ENCODE measurements at places on chromosomes 6 and 20.

GRCh38 chr6:27720607-27721580, 191.3 kb downstream of the OR2B2 start:
- DNase-seq, result no peak

- no peak for DNase-seq
Measured at GRCh38 chr20:37238935-37239451, 22.6 kb downstream of the GHRH start.

GRCh38 chr20:58746620-58747019, 54.0 kb downstream of the NPEPL1 start:
- DNase-seq, result no peak

GRCh38 chr6:5782783-5783547, 223.8 kb downstream of the NRN1 start:
- no peak for DNase-seq

DNA sequence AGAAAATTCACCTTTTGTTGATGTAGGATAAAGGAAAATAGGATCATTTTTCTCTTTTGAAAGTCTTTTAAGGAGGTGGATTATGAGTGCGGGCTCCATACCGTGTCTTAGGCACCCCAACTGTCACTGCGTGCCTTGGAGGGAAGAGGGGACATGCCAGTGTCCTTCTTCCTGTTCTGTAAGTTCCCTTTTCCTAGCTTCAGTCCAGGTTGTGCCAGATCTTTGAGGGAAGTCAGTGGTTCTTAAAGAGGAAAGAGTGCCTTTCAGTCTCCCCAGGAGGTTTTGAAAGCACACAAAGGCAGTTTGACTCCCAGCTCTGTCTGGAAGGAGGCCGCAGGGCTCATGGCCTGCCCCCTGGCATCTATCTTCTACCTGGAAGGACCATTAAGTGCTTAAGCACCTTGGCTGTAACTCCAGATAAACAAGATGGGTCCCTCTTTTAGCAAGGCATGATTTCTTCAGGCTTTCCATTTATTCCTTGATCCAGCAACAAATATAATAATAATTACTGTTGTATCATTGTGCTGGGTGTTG, 13.0 kb downstream of the EFCAB8 start:
- DNase-seq, result no peak

- no peak for DNase-seq
Measured at GRCh38 chr20:60171738-60172137, 213.5 kb downstream of the CDH26 start.

DNA sequence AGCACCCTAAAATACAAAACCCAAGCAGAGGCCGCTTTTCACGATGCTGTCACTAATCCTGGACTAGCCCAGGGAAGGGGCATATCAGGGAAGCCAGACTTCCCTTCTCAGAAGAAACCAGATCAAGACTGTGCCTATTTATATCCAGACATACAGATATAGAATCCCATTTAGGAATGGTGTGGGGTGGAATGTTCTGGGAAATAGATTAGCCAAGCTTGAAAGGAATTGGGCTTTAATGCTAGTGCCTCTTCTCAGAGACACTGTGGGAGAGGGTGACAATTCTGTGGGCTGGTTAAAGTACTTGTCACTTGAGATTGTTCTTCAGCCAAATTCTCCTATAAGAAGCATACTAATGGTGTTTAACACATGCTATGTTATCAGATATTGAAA, 45.5 kb downstream of the SNAP25 start:
- no peak for DNase-seq

DNA sequence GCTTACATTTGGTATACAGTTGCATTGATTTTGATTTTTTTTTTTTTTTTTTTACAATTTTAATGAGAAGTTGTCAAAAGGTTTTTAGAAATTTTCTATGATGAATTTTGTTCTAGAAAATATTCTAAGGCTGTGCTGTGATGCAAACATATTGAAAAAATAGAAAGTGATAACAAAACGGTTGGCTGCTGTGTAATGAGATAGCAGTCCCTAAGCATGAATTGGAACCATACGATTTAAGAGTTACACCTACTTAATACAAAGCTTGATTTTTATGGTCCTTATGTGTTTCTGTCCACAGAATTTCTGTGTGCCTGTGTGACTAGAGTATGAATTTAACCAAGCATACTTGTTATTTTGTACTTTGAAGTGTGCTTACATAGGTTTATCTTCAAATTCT, 12.1 kb downstream of the HIVEP1 start:
- DNase-seq, result no peak

DNA sequence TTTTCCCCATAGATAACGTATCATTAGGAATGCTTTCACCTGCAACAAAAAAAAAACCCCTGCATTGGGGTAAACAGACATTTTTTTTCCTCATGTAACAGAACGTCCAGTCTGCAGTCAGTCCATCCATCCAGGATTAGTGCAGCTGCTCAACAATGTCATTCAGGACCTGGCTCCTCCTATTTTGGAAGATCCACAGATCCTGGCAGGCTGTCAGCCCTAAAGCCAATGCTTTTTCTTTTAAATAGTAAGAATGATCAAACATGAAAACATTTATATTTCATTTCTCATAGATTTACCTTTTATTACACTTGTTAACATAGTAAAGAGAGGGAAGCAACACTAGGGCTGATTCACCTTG, 116.5 kb upstream of the CCDC28A start:
- no peak for DNase-seq

DNA sequence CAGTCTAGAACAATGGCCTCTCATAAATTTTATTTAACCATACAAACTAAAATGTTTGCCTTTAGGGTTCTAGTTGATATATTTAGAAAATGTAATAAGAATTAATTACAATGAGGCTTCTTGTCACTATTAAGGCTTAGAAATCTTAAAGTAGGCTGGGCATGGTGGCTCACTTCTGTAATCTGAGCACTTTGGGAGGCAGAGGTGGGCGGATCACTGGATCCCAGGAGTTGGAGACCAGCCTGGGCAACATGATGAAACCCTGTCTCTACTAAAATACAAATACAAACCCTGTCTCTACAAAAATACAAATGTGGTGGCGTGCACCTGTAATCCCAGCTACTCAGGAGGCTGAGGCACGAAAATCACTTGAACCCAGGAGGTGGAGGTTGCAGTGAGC, 99.0 kb upstream of the ADGRF1 start:
- no peak for DNase-seq

DNA sequence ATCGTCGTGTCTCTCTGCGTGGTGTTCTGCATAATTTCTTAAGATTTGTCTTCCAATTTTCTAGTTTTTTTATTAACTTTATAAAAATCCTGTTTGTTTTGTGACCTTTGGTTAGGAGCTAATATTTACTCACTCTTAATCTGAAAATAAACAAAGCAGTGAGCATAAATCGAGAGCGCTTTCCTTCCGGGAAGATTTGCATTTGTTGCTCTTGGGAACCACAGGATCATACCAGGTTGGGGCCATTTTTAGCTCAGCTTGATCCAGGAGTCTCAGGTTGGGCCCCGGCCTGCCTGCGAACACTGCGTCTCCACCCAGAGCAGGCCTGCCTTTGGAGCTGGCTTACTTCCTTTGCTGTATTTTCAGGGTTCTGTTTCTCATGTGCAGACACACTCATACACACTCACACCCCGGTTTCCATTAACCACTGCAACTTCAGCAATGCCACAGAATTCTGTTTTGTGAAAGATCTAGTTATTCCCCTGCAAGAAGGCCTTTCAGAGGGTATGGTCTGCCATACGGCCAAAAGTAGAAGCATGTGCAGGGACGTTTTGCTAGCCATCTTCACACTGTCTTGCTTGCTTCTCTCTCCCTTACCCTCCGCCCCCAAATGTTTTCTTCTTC, 17.3 kb downstream of the BPHL start:
- no peak for DNase-seq

- DNase-seq, result no peak
Measured at GRCh38 chr20:25277941-25278521, 30.1 kb downstream of the PYGB start.

DNA sequence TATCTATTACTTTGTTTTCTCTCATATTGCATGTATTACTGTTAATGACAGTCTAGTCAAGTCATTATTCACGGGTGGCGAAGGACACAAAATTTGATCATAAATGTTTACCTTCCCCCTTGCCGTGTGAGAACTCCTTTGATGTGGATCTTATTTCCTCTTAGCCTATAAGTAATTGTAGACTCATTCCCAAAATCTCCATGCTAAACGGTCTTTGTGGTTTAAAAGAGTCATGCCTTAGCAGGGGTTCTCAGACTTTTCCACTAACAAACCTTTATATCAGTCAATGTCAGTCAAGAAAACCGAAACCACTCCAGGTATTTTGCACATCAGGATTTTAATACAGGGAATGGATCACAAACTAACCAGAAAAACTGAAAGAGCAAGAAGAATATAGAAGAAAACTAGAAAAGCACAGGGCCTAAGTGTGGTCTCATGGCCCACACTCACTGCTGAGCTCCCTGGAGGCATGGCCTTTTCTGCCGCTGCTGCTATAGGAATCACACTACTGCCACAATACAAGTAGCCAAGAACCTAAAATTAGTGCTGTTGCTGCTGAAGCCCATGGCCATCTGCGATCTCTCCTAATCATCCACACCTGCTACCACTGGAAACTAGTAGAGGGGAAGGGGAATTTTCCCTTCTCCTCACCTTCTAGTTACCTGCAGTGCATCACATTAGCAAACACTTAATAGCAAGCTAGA, 186.0 kb upstream of the POU3F2 start:
- no peak for DNase-seq

GRCh38 chr6:152244998-152245630, 392.0 kb downstream of the SYNE1 start:
- DNase-seq, result no peak

DNA sequence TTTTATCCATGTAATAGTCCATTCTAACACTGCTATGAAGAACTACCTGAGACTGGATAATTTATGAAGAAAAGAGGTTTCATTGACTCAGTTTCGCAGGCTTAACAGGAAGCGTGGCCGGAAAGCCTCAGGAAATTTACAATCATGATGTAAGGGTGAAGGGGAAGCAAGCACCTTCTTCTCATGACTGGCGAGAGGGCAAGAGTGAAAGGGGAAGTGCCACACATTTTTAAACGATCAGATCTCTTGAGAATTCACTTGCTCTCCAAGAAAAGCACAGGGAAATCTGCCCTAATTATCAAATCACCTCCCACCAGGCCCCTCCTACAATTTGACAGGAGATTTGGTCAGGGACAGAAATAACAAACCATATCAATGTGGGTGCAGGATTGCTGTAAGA, 859.7 kb downstream of the EPHA7 start:
- DNase-seq, result no peak

- peak; percentile 24 for DNase-seq
Measured at GRCh38 chr20:21505810-21506530, 7.9 kb downstream of the NKX2-2 start.

DNA sequence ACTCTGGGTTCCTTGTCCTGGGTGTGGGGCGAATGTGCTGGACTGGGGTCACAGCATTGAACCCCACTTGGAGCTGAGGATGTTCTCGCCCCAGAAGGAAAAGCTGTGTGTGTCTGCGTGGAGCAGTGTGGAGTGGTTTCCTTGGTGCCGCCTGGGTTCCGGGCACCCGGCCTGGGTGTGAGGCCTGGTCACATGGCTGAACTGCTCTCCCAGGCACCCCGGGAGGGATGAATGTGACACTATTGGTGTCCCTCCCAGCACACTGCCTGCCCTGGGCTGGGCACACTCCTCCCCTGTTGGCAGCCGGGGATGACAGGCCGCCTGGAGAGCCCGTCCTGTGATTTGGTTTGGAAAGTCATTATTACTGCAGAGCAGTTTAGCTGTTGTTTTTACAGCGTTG, 12.3 kb downstream of the MYT1 start:
- DNase-seq, result no peak

- DNase-seq, result no peak
Measured at GRCh38 chr6:147054158-147054557, 150.1 kb upstream of the STXBP5 start.

DNA sequence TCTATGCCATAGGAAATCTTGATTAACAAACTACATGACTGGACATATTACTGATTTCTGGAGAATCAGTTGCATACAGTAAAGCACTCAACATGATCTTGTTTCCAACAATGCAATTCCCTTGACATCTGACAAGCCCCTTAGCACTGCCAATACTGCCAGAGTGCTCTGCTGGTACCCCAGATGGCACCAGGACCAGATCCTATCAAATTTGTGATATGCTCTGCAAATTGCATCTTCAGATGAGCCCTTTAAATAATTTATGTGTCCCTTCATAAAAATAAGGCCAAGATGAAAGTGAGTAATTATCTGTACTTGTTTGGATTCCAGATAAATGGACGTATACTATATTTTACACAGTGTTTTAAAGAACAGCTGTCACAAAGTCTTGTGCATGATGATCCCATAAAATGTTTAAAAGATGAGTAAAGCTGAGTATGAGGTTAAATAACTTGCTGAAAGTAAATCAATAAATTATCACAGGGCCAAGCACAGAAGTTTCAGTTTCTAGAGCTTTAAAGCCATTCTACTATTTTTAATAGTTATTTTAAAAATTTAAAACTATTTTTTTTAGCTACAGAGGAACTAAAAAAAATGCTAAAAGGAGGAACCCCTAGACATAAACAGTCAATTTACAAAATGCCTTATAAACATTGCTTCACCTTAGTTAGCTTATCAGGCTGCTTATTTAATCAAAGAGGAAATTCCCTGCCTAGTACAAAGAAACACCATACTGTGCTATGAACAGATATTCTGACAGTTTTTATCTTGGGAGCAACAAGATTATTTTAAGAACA, 42.1 kb downstream of the NUDT3 start:
- no peak for DNase-seq

DNA sequence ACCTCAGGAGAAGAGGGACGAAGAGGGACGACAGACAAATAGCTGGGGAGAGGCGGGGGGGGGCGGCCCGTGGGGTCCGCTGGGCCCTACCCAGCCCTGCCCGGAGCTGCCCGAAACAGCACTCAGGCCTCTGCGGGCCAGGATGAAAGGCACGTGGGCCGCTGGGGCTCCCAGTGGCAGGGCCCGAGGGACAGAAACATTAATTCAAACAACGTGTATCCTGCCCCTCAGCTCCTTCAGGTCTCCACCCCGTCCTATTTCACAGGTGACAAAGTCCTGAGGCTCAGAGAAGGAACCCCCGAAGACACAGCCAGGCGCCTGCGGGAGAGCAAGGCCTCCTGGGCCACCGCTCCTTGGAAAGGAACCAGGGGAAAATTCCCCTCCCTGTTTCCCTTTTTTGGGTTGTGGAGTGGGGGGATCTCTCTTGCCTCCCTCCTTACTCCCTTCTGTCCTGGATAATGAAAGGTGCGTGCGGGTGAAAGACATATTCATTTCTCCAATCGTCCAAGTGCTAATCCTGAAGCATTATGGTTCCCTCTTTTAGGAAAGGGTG, 93.3 kb downstream of the RNASET2 start:
- DNase-seq, result no peak

DNA sequence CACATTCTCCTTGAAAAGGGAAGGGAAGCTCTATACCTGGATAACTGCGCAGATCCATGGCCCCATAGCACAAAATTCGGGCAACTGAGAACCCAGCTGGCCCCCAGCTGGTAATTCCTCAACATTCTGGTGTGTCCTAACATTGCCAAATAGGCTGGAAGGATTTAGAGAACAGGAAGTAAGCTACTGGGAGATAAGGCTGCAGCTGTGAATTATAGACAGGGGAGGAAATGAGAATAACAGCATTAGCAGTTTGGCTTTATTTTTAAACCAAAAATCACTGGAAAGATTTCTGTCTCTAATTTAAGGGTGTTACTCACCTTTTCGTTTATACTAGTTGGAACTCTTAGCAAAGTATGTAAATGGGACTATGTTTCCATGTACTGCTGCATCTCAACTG, 97.2 kb downstream of the TULP4 start:
- peak; percentile 59 for DNase-seq
